ENCODE measurements at places on chromosomes 7 and 10.

- no peak for DNase-seq
Observed at GRCh38 chr7:152756116-152756515, 3.4 kb upstream of the ACTR3B start.

DNA sequence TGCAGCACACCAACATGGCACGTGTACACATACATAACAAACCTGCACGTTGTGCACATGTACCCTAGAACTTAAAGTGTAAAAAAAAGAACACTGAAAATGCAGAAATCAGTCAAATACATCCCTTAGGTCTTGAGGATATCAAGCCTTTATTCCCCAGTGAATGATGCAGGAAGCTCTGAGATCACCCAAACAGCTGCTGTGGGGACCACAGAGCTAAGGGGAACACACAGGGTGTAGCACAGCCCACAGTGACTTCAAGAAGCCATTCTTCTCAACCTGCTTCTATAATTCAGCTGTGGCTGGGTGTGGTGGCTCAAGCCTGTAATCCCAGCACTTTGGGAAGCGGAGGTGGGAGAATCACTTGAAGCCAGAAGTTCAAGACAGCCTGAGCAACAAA is 314.9 kb downstream of the CALN1 start:
- no peak for DNase-seq

- no peak for DNase-seq
Observed at GRCh38 chr10:14009371-14010100, 321.2 kb downstream of the FRMD4A start.

DNA sequence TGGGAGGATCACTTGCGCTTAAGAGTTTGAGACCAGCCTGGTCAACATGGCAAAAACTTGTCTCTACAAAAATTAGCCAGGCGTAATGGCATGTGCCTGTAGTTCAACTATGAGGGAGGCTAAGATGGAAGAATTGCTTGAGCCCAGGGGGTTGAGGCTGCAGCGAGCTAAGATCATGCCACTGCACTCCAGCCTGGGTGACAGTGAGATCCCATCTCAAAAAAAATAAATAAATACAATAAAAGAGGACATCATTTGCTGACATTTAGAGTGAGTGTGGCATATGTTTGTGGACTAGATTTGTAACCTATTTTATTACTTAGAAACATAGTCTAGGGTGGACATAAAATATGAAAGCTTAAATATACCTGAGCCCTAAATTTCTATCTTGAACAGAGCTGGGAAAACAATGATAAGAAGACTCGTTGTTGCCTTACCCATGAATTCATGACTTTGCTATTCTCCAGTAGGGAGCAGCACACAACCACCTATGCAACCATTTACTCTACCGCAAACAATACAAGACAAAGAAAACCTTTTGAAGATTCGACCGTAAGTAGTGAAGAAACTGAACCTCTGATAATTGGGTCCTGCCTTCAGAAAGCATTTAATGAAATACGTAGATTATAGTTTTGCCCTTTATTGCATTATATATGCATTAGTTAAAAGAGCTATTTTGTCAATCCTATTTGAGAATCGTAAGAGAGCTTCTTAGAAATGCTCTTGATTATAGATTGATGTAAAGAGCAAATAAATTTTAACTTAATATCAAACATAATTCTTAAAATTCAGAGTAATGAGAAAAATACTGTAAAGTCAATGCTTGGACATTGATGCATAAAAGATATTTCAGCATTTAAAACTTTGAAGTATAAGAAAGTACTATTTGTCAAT is 83.5 kb downstream of the GNAT3 start:
- peak; percentile 55 for DNase-seq

GRCh38 chr10:99560277-99561126 is 27.8 kb downstream of the NKX2-3 start:
- DNase-seq = peak; percentile 45

All from NAMALWA (cell line).